ENCODE measurements at places on chromosomes 3 and 15. TPM values are rescaled to one million over a fixed set of nuclear protein-coding genes. Genes with fewer than 3 reads are reported as not detected.

DNA sequence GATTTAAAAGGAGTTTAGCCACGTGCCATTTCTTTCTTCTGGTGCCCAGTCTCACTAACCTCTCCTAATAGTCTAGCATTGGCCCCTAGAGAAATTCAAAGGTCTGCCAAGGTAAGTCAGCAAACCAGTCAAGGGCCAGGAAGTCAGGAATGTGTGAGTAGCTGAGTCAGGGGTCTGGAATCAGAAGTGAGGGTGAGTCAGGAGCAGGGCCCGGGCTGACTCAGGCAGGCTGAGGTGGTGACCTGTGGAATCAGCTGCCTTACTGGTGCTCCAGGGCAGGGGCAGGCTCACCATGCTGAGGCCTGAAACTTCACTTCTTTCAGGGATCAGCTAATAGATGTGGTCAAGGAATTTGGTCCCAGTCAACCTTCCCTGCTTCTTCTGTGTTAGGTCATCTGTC is 105.8 kb upstream of the MYZAP start:
- DNase-seq, result no peak

- no peak for DNase-seq
Measured at GRCh38 chr3:159860269-159861116, 128.1 kb upstream of the IL12A start.

DNA sequence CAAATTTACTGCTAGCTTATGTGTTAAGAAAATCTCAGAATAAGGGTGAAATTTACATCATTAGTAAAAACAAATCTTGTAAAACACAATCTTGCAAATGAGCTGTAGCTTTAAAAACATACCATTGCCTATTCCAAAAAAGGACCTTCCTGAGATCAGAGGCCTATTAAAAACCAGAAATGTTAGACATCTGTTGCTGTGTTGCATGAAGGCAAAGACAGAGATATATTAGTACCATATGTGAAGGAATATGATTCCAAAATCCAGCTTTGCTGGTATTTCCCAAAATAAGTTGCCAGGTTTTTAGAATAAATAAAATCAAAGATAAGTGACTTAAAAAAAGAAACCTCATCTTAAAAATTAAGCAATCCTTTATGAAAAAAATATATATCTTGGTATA is 504.1 kb upstream of the CDIN1 start:
- no peak for DNase-seq

Gene GP5
- not detected for total RNA-seq

- DNase-seq, result no peak
Measured at GRCh38 chr3:21292971-21293370, 458.0 kb downstream of the ZNF385D start.
